ENCODE measurements at places on chromosomes 13 and 19.

- DNase-seq, result no peak
These were observed 111.5 kb downstream of the PTPRS start for GRCh38 chr19:5228932-5229777.

GRCh38 chr19:28224441-28224840 is 988.5 kb downstream of the UQCRFS1 start:
- DNase-seq, result no peak

DNA sequence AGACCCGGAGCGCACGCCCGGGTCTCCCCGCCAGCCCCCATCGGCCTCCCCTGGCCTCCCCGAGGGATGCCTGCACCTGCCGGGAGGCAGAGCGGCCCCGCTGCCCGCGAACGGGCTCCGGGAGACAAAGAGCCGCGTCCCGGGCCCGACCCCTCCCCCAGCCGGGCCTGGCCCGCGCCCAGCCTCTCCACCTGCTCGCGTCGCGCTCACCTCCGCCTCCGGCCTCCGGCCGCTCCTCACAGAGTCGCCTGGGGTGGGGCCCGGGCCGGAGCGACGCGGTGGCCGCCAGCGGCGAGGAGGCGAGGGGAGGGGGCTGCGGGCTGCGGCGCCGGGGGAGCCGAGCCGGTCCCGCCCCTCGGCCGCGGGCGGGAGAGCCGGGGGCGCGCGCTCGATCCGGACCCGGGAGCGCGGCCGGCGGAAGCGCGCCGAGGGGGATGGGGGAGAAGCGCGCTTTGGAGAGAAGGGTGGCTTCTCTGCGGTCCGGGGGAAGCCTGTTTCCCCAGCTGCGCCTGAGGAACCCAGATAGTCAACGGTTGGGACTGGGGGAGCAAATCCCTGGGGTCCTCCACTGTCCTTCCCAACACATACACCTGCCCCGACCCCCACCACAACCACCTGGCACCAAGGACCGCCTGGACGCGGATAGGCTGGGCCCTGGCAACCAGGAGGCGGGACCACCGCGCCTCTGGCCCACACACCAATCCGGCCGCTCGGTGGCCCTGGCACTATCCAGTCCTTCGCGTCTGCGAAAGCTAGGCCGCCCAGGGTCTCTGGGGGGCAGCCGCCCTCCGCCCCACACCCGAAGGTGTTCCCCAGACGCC is at the start of gene PRR36:
Gene PRR36, minus strand, starts transcription at position 315 of the 821 bp plus-strand sequence. CDS start 701 bp downstream, outside the sequence.
- DNase-seq, result no peak

- DNase-seq, result no peak
These were observed 30.0 kb upstream of the NCCRP1 start for GRCh38 chr19:39166571-39167391.

DNA sequence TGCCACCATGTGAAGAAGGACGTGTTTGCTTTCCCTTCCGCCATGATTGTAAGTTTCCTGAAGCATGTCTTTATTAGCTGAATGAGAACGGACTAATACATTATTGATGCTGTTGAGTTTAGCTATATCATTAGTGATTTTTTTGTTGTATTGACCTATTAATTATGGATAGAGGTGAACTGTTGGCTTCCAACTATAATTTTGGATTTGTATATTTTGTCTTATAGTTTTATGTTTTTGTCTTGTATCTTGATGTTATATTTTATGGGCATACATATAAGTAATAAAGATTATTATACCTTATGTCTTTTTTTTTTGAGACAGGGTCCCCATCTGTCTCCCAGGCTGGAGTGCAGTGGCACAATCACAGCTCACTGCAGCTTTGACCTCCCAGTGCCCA is 45.6 kb downstream of the ZNF627 start:
- no peak for DNase-seq

- DNase-seq, result no peak
These were observed 213.6 kb upstream of the CSNK1A1L start for GRCh38 chr13:37319031-37319443.

DNA sequence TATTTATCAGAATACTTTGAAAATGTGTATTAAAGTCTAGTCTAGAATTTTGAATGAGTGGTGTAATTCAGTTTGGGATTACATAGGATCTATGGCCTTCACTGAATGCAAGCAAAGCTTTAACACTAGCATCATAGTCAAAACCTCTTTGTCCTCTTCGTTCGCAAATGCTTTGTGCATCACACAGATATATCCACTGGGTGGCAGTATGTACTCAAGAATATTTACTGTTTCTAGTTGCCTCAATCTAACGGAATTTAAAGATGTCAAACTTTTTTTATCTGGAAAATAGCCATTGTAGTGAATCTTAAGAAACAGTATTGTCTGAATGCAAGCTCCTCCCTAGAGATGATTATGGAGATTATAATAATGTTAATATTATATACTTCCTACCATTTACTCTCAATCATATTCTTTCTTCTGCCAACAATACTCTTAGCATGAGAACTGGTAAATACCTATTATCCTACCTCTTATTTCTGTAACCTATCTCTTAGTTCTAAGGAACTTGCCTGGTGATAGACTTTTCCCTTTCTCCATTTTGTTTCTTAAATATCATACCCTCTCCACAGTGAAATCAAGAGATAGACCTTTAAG is 25.8 kb downstream of the LACC1 start:
- no peak for DNase-seq

DNA sequence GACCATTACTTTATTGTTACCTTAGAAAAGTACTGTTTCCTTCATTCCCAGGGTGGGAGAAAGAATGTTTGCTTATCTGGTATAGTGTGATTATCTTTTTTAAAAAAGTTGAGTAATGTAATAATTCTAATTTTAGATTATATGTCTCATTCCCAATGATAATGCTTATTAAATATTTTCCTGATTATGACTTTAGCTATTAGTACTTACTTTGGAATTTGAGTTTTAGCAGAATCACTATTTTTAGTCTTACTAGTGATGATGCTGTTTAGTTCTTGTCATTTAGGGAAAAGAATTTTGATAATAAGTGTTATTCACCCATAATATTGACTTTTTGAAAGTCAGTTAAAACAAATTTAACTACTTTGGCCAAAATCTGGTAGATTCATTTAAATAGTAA is 95.2 kb downstream of the FRY start:
- DNase-seq, result no peak

- DNase-seq, result no peak
These were observed 10.9 kb downstream of the PRAM1 start for GRCh38 chr19:8491574-8491973.

DNA sequence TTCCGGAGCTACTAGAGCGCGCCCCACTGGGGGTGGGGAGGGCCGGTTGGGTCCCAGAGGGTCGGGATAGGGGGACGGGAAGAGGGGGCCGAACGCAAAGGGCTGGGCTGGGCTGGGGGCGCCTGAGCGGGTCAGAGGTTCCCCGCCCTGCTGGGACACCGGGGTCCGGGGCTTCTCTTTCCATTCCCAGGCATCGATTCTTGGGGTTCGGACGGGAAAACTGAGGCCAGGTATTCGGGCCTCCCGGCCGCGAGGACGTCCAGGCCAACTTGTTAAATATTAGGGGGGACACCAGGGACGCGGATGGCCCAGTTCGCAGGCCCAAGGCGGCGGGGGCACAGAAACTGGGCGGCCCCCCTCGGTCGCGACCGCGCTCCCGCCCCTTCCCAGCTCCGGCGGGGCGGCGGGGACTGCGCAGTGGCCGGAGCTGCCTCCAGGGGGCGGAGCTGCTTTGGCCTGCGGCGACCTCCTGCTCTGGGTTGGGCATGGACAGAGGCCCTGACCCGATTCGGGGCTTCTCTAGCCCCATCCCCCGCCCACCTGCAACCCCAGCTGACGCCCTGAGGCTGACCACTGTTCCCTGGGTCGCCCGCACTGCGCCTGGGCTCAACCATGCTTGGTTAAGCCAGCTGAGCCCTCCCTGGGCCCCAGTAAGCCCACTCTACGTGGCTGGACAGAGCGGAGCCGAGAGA is 1.2 kb upstream of the KLF16 start:
- no peak for DNase-seq

DNA sequence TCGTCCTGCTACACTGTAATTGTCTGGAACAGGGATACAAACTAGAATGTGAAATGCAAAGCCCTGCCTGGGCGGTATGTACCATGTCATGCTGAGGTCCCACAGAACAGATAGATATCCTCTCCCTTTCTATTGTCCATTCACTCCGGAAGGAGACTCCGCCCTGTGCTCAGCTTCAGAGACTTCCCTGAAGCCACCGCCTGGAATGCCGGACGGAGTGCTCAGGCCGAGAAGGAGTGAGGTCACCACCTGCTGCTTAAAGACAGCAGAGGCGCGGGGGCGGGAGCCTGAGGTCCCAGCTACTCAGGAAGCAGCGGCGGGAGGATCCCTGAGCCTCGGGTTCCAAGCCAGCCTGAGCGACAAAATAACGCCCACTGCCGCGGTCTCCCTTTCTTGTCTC is 890 bp upstream of the ZNF611 start:
- no peak for DNase-seq

DNA sequence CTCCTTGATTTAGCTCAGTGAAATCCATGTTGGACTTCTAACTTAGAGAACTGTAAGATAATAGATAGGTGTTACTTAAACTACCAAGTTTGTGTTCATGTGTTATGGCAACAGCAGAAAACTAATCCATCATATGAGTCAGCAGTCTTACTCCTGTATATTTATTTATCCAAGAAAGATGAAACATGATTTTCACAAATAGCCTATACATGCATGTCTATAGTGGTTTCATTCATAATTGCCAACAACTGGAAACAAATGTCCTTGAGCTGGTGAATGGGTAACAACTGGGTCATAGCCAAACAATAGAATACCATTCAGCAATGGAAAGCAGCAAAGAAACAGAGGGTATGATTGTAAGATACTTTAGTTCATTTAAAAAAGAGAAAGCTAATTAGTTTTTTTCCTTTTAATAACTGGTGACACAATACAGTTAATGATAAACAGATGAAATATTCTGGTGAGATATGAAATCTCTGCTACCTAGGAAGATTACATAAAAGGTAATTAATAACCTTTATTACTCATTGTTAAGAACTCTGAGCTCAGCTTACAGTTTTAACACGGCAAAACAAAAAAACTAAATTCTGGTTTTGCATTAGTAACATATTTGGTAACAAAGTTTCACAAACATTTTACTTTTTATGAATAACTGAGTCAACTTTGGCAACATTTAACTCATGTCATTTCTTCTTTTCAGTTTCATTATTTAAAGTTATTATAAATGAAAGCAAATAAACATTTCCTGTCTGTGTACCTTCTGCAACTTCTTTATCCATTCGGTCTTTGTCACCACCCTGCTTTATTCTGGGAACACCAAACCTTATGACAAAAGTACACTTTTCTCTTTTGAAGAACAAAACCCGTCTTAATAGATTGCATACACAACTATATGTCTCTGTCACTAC is 181.3 kb downstream of the LIG4 start:
- no peak for DNase-seq

DNA sequence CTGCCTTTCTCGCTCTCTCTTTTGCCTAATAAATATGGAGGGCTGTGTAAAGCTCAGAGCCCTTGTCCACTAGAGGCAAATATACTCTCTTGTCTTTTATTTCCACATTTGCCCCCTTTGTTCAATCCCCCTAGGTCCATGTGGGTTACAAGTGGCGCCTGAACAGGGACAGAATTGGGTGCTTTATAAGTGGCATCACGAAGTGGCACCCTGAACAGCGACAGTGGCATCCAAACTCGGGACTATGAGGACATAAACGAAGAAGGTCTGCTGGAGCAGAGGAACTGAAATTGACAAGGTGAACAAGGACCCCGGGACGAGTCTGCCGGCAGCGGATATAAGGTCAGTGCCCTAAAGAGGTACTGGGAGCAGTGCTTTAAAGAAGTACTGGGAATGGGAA is 4.3 kb upstream of the ZNF610 start:
- no peak for DNase-seq

GRCh38 chr13:110089815-110090214 is 217.1 kb downstream of the COL4A1 start:
- DNase-seq, result no peak

DNA sequence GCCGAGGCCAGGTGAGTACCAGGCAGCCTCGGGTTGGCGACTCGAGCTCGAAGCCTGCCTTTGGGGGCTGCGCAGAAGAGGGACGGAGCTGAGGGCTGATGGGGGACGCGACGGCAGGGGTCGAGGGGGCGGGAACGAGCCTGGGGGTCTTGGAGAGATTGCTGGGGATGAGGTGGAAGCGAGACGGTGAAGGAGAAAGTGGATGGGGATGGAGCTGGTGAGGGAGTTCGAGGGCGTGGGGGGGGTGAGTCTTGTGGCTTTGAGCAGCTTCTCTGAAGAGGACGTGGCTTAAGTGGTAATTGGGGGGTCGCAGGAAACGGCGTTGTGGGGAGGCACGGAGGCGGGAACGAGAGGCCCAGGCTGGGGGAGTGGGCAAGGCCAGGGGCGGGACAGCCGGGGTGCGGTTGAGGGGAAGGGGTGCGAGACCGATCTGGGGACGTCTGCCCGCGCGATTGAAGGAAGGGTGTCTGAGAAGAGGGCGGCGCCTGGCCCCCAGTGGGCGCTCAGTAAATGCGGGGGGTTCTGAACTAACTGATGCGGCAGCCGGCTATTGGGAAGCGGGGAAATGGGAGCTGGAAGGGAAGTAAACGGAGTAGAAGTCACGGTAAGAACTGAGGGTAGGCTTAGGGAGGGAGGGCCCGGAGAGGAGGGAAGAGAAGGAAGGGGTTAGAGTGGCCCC is 426 bp downstream of the MYO9B start:
- DNase-seq, result no peak

DNA sequence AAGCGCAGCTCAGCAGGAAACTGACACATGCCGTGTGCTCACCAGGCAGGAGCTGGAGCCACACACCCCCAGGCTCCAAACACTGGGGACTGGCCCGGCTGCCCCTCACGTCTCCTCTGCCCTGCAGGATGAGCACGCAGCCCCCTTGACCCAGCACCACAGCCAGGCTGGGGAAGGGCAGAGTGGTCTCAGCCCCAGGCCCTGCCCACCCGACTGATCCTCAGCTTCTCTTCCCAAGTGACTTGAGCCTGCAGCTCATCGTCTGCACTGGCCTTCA is 20.3 kb downstream of the GRTP1 start:
- DNase-seq, result no peak

GRCh38 chr19:15374796-15375440 is 4.7 kb downstream of the AKAP8 start:
- DNase-seq, result no peak

- no peak for DNase-seq
These were observed 22.9 kb upstream of the SLC15A1 start for GRCh38 chr13:98775386-98775785.

Data from non-pigmented ciliary epithelial cell (primary cell).